ENCODE measurements at places on chromosomes 5 and 9. TPM values are rescaled to one million over a fixed set of nuclear protein-coding genes. Genes with fewer than 3 reads are reported as not detected.

Gene SHC3
- total RNA-seq = 68.9 TPM

Gene AGXT2
- not detected for total RNA-seq

Gene OR13J1
- total RNA-seq = not detected

Gene CTSV
- 0.94 TPM for total RNA-seq

Gene MPDZ
- total RNA-seq = 70.4 TPM

Gene NR2F1
- 82.6 TPM for total RNA-seq

Gene FBP2
- not detected for total RNA-seq

Gene ACTL7A
- total RNA-seq = not detected

Gene SOX30
- total RNA-seq = not detected

Gene CPEB4
- total RNA-seq = 85.8 TPM

Gene PAEP
- total RNA-seq = not detected

Gene TPRN
- 7.5 TPM for total RNA-seq

Gene LCN15
- total RNA-seq = not detected

Gene CCDC69
- 0.31 TPM for total RNA-seq
